ENCODE measurements at places on chromosomes 4 and X. TPM values are rescaled to one million over a fixed set of nuclear protein-coding genes. Genes with fewer than 3 reads are reported as not detected.

DNA sequence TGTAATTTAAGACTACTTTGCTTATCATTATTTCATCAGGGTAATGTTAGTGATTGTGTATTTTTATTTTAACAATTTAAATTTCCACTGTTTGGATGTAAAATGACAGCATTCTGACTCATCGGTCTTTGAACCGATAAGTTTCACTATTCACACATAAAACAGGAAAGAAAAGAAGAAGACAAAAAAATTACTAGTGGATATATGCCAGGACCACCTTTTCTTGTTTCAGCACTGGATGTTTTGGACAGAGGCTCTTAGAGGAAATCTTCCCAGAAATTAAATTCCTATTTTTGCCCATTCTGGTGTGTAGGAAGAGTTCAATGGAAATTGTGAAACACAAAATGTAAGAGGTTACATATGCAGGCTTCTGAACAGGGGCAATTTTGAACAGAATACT, 57.4 kb downstream of the VEGFC start:
- DNase-seq = peak; percentile 12

DNA sequence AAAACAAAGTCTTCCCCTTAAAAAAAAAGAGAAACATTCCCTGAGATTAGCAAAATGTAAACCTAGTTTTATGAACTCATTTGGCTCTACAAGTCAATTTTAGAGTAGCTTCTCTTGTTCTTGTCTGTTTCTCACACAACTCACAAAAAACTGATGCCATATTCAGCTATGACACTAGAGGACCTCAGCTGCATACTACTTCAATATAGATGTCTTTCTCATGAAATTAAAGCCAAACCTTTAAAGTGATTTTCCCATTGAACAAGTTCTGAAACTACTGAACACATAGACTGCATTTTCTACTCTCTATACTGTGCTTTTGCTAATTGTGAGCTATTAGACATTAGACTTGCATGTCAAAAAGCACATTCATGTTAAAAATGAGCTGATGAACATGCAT, 49.8 kb downstream of the TBCK start:
- DNase-seq = peak; percentile 76

GRCh38 chr4:70681704-70682103, 6.6 kb upstream of the UTP3 start:
- DNase-seq = no peak

DNA sequence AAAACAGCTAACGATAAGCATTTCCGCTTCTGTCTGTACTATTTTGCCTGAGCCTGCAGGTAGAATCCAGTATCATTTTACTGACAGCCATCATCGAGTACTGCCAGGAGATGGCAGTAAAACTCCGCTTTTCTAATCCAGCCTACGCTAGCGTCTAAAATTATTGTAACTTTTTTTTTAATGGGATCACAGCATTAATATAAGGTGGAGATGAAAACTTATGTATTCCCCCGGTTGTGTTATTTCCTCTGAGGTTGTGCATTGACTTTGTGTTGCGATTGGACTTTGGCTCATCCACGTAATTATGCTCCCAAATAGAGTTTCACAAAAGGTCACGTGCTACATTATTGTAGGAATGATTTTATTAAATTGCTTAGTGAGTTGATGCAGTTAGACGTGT, 248.1 kb downstream of the C4orf33 start:
- DNase-seq = peak; percentile 64

DNA sequence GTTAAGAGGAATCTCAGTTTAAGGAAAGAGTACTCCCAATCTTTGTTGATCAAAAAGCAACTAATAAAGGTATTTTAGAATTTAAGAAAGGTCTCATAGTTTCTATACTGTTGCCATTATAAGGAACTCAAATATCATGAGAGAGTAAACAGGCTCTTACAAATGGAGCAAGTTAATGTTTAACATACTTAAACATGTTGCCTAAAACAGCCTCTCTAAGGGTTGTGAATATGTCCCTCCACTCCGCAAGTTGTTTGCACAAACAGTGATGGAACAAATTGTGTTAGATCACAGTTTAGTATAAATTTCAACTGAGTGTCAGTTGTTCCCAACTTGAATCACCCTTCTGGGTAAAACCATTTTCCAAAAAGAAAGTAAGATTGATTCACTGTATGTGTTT, 1678.3 kb downstream of the PCDH19 start:
- DNase-seq = no peak

GRCh38 chr4:48196758-48197504, 62.9 kb upstream of the TXK start:
- no peak for DNase-seq

- no peak for DNase-seq
Observed at GRCh38 chr4:91226867-91227266, 1076.9 kb upstream of the GRID2 start.

DNA sequence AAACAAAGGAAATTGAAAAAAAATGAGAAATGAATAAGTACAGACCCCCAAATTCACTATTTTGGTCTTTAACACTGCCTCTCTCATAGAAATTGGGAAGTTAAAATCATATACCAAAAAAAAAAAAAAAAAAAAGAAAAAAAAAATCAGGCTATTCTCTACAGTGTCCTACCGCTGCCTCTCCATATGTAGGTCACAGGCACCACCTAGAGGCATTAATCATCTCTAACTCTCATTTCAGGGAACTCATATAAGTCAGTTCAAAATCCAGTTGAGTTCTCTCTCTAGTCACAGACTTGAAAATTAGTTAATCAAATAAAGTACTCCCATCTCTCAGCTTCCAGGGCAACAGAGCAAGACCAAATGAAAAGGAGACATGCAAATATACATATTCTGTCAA, 47.9 kb downstream of the COX18 start:
- peak; percentile 59 for DNase-seq

DNA sequence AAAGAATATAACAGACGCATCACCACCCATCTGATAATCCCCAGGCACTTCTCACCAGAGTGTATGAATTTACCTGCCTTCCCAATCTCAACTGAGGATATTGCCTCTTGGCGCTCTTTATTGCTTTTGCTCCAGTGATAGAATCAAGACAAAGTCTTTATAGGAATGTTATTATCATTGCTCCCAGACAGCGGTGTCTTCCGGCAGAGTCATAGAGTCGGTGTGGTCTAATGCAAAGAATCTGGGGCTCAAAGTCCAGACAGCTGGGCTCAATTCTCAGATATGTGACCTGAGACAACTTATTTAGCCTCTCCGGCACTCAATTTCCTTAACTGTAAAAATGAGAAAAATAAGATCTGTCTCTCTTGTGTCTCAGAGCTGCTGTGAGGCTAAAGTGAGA, 106.1 kb upstream of the PAK3 start:
- DNase-seq = no peak

DNA sequence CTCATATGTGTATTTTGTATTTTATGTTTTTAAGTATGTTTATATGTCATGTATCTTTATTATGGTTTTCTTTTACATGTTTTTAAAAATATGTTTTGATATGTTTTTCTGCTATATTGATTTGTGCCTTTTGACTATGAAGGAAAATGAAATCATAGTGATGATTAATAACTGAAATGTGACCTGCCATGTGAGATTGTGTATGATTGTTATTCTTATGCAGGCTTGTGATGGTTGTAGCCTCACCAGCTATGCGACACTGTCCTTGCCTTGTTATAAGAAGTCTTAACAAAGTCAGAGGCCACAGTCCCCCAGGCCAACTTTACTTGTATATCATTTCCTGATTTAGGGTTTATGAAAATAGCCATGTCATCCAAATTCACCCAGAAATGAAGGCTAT, 83.2 kb downstream of the TMEM131L start:
- DNase-seq = no peak

DNA sequence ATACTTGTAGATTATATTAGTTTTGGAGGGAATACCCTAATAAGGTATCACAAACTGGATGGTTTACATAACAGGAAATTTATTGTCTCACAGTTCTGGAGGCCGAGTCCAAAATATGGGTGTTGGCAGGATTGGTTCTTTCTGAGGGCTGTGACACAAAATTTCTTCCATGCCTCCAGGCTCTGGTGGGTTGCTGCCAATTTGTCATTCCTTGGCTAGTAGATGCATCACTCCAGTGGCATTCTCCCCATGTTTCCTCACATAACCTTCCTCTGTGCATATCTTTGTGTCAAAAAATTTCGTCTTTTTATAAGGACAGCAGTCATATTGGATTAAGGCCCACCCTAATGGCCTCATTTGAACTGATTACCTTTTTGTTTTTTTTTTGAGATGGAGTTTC, 49.3 kb downstream of the APELA start:
- no peak for DNase-seq

DNA sequence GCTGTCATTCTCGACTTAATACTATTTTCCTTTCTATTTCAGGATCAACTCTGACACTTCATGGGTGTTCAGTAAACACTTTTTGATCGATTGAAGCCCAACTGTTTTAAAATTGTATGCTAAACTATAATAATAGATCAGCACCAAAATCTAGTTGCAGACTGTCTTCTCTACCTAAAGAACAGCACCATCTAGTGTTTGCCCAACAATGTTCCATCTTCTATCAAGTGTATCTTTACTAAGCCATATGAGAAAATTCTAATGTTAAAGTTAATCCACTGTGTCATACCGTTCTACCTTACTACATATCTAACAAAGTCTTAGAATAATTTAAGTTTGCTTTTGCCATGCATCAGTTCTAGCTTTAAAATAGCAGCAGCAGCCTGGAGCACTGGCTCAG, 113.0 kb upstream of the PRDX4 start:
- peak; percentile 58 for DNase-seq

GRCh38 chr4:24131954-24132673, 242.3 kb upstream of the PPARGC1A start:
- DNase-seq = no peak

DNA sequence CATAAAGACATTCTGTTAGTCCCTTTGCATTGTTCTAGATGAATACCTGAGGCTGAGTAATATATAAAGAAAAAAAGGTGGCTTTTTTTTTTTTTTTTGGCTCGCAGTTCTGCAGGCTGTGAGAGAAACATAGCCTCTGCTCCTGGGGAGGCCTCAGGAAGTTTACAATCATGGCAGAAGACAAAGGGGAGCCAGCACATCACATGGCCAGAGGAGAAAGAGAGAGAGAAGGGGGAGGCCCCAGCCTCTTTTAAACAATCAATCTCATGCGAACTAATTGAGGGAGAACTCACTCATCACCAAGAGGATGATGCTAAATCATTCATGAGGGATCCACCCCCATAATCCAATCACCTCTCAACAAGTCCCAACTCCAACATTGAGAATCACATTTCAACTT, 364.0 kb upstream of the EPHA5 start:
- no peak for DNase-seq

Gene SHROOM4
- 6.8 TPM for total RNA-seq

Gene PRDX4
- 156 TPM for total RNA-seq

Gene PRR32
- 95.8 TPM for total RNA-seq

Gene KLHL13
- 47.1 TPM for total RNA-seq

Gene SHOX
- 2.3 TPM for total RNA-seq

All from muscle of leg (tissue), 16 donors.